ENCODE measurements at places on chromosomes 5 and 9.

- peak; percentile 40 for DNase-seq
Measured at GRCh38 chr5:107248066-107248695, 422.6 kb downstream of the EFNA5 start.

GRCh38 chr5:43233946-43234345, 41.9 kb downstream of the NIM1K start:
- DNase-seq: peak; percentile 42

- DNase-seq: no peak
Measured at GRCh38 chr5:891117-891836, 1.3 kb downstream of the BRD9 start.

DNA sequence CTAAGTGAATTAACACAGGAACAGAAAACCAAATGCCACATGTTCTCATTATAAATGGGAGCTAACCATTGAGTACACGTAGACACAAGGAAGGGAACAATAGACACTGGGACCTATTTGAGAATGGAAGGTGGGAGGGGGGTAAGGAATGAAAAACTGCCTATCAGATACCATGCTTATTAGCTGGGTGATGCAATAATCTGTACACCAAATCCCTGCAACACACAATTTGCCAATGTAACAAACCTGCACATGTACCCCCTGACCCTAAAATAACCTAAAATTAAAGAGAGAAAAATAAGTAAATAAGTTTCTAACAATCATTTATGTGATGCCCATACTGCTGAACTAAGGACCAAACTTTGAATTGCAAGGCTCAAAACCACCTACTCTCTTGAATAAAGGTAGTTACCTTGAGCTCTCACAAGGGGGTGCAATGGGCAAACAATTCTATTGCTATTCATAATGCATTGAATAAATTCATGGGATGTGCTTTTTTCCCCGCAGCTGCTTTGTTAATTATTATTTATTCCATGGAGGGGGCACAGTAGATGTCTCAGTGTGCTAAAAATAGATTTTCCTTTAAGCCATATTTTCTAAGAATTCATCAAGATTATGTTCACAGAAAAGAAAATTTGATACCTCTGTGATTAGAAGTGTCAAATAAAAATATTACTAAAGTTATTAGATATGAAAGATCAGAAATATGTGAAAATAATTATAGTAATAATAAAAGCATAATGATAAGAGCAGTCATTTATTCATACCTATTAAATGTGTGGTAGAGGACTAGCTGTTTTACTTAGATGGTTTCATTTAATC, 76.2 kb upstream of the PTPN3 start:
- peak; percentile 30 for DNase-seq

DNA sequence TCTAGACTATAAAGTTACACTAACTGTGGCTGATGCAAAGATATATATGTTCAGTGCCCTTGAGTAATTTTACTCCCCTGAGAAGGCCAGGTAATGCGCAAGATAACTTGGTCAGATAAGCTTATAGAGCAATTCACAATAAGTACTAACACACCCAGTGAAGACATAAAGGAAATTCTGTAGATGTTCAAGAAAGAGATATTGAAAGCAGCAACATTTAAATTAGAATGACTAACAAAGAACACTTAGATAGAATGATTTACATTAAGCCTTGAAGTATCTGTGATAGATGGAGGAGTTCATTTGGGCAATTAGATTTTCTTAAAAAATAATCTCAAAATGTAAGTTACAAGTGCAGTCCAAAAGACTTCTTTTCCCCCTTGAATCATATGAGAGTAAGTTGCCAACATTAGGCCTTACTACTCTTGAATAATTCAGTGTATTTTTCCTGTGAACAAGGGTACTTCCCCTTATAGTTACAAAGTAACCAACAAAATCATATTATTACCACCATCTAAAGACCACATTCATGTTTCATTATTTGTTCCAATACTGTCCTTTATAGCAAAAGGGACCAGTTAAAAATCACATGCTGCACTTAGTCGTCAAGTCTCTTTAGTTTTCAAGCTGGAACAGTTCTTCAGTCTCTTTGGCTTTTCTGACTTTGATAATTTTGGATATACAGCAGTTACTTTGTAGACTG, 44.4 kb upstream of the ELOVL7 start:
- peak; percentile 16 for DNase-seq

- no peak for DNase-seq
Measured at GRCh38 chr5:142636698-142637324, 49.1 kb downstream of the FGF1 start.

- no peak for DNase-seq
Measured at GRCh38 chr5:96717874-96718273, 55.7 kb downstream of the CAST start.

- no peak for DNase-seq
Measured at GRCh38 chr5:19986031-19986619, 1.9 kb downstream of the CDH18 start.

DNA sequence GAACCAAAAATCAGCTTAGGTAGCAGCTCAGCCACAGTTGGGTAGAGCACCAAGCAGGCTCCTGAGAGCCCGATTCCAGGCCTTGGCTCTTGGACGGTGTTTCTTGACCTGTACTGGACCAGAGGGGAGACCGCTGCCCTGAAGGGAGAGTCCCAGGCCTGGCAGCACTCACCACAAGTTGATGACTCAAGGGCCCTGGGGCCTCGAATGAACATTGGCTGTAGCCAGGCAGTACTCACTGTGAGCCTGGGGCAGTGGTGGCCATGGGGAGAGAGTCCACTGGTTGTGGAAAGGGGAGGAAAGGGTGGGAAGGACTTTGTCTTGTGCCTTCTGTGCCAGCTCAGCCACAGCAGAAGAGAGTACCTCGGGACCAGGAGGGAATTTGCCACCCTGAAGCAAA, 166.1 kb downstream of the EDIL3 start:
- no peak for DNase-seq

GRCh38 chr5:10064546-10065195, 185.0 kb downstream of the ATPSCKMT start:
- DNase-seq: no peak

DNA sequence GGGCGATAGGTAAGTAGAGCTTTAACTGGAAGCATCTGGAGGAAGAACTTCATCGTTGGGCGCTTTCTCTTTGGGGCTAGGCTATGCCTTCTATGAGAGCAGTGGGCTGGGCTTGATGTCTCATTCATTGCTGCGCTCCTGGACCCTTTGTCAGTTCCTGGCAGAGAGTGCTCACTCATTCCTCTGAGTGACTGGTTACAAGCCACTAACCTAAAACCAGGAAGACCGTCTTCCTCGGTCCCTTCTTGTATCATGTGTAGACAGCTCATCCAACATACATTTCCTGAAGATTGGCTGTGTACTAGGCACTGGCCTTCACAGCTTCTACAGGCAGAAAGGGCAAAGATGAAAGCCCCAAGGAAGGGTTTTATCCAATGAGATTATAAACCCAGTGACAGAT, 6.4 kb downstream of the SWI5 start:
- no peak for DNase-seq

- DNase-seq: no peak
Measured at GRCh38 chr9:80954521-80954920, 734.8 kb downstream of the TLE1 start.

DNA sequence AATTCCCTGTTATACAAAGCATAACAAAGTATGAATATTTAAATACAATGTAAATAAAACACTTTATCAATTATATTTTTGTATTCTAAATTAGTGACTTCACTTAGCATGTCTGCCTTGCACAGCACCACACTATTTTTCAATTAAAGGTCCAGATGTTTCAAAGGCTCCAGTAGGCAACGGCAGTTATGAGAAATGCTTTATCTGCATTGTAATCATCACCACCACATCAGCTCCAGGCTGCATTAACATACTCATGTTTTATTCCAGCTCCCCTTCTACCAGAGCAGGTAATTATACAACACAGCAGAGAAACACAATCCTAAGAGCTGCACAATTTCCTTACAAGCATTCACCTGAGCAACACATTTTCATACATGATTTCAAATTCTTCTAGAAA, 102.8 kb downstream of the MAPKAP1 start:
- no peak for DNase-seq

- DNase-seq: no peak
Measured at GRCh38 chr5:159290741-159291140, 27.7 kb downstream of the UBLCP1 start.

DNA sequence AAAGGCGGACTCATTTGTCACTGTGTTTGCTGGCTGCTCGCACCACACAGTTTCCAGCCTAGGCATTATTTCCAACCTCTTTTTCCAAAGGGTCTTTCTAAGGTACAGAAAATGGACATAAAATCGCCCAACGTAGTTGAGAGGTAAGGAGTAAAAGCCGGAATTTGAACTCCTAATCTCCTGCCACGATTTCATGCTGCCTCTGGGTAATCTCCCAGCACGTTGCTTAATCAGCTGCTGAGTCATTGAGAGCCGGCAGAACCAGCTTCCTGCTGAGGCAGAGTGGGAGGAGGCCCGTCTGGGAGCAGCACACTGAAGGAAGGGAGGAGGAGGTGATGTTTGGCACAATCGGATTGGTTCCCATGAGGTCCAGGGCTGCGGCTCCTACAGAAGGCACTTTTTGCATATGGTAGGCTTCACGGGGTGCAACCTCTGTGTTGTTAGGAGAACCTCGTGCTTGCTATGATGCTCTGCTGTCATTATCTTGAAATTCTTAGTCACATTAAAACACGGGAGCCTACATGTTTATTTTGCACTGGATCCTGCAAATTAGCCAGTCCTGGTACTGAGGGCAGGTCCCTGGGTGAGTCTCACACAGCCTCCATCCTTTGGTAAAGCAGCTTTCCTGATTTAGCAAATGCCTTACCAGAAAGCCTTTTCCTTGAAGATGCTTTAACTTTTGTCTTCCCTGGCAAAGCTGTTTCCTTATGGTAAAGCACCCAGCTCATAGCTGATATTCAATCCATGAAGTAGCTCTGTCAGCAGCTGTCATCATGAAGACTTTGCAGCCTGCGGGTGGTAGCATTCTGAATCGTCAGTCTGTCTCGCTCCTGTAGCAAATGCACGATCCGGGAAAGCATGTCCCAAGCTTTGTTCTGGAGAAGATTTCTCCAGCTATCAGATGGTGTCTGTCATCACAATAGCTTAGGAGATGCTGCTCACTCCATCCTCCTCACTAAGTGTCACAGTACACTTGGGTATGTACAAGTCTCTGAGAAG, 191.6 kb upstream of the MSX2 start:
- no peak for DNase-seq

- DNase-seq: no peak
Measured at GRCh38 chr5:133796186-133796585, 172.2 kb downstream of the C5orf15 start.

DNA sequence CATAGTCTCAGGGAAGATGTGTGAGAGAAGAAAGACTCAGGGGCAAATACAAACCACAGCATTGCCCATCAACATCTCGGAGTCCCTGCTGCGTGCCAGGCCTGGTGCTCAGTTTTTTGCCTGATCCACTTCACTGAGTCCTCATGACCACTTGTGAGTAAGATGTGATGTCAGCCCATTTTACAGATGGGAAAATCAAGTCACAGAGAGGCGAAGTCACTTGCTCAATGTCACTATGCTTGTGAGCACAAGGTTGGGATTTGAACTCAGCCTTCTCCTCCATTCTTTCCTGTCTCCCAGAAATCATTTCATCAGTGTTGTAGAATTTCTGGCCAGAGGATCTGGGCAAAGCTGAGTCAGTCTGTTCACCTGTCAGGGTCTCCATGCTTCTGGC, 34.6 kb upstream of the PSD2 start:
- no peak for DNase-seq

DNA sequence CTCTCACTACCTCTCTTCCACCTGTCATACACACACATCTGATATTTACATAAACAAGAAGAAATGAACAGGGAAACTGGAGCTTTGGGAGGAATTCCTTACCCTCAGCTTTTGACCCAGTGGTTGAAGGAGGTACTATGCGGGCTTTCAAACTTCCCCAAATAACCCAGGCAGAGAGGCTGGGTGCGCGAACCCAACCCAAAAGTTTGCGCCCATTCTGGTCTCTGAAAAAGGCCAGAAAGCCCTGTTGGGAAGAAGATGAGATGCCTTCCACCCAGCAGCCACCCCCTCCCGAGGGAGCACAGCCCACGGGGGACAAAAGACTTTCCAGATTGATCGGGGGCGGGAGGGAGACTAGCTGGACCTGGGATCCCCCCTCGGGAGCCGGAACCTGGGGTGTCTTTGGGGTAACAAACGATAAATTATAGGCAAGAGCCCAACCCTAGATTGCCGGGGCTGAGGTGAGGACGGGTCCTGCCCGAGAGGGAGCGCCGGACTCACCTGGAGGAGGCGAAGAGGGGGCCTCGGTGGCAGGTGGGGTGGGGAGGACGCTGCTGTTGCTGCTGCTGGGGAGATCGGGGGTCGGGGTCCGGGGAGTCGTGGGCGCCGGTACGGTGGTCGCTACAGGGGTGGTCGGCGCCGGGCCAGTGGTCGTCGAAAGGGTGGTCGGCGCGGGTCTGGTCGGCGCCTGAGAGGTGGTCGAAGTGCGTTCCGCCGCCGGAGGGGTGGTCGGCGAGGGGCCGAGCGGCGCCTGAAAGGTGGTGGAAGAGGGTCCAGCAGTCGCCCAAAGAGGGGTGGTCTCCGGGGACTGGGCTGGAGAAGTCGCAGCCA, 798 bp downstream of the MEGF9 start:
- peak; percentile 42 for DNase-seq

DNA sequence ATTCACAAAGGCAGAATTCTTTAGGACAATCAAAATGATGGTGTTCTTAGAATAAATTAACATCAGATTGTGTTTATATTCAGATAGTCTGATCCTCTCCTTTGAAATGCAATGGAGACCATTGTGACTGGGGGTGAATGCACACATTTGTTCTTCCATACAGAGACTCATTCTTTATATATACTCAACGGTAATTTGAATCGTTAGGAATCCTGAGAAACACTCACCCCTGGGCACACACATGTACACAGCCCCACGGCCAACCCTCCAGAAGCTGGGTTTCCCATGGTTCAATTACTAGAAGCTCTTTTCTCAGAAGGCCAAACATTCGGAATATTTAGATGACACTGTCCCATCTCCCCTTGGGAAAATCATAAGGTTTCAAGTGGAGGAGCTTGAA, 57.5 kb upstream of the EPB41L4B start:
- DNase-seq: no peak

- peak; percentile 7 for DNase-seq
Measured at GRCh38 chr5:128498844-128499455, 39.1 kb downstream of the FBN2 start.

Measured in GM20000 (cell line).